ENCODE measurements at places on chromosomes 1 and 21.

- no peak overlapping the region for H3K27ac ChIP-seq
- no peak overlapping the region for H3K4me3 ChIP-seq
- no peak for DNase-seq
- no peaks in the 10 kb centered on the region for H3K27me3 ChIP-seq
These were observed 2131.7 kb downstream of the MRPL39 start for GRCh38 chr21:23475281-23476219.

- no peaks in the 10 kb centered on the region for H3K4me1 ChIP-seq
- H3K27ac ChIP-seq, result no peak overlapping the region
- H3K27me3 ChIP-seq, result no peaks in the 10 kb centered on the region
- no peak for DNase-seq
These were observed 41.7 kb downstream of the PTGFRN start for GRCh38 chr1:116951200-116951935.

DNA sequence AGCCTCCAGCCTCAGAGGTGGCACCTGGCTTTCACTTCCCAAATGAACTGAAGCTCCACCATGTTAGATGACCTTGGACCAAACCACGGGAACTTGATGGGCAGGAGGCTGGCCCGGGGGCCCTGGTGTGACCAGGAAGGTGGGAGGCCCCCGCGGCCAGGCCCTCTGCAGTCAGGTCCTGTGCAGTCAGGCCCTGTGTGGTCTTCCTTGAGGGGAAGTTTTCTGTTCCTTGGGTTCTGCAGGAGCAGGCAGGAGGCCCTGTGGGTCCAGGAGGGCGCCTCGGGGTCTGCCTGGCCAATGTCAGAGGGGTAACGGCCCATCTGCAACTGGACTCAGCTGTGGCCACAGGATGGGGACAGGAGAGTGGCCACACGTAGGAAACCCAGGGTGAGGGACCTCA, 13.0 kb downstream of the PRDM16 start:
- H3K27me3 ChIP-seq, result no peaks in the 10 kb centered on the region
- no peak overlapping the region for H3K27ac ChIP-seq
- H3K4me3 ChIP-seq, result no peak overlapping the region
- DNase-seq, result no peak

- H3K27ac ChIP-seq, result no peak overlapping the region
- no peak overlapping the region for H3K4me3 ChIP-seq
- no peaks in the 10 kb centered on the region for H3K27me3 ChIP-seq
These were observed 47.8 kb downstream of the PRRX1 start for GRCh38 chr1:170711682-170712081.

DNA sequence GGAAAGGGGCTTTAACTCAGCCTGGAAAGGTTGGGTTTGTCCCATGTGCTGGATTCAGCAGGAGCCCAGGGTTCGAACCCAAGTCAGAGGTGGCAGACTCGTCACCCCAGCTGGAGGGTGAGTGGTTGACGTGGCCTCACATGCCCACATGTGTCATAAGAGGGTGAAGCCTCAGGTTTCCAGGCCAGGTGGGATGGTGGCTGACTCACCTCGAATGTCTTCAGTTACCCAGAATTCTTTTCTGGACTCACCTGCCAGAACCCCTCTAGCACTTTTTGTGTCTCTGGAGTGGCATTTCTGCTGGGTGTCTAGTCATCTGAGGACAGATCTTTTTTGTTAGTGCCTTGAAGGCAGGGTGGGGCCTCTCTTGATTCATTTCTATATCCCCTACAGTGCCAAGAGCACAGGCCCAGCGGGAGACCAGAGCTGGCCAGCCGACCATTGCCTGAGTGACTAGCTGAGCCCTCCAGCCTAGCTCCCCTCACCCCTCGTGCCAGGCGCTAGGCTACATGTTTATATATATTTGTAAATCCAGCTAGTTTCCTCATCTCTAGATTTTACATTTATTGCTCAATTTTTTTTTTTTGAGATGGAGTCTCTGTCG, 28.1 kb downstream of the IL6R start:
- no peak overlapping the region for H3K27ac ChIP-seq
- DNase-seq, result no peak
- H3K36me3 ChIP-seq, result no peaks in the 10 kb centered on the region
- H3K4me1 ChIP-seq, result peaks cover 40% of the 10 kb centered on the region

DNA sequence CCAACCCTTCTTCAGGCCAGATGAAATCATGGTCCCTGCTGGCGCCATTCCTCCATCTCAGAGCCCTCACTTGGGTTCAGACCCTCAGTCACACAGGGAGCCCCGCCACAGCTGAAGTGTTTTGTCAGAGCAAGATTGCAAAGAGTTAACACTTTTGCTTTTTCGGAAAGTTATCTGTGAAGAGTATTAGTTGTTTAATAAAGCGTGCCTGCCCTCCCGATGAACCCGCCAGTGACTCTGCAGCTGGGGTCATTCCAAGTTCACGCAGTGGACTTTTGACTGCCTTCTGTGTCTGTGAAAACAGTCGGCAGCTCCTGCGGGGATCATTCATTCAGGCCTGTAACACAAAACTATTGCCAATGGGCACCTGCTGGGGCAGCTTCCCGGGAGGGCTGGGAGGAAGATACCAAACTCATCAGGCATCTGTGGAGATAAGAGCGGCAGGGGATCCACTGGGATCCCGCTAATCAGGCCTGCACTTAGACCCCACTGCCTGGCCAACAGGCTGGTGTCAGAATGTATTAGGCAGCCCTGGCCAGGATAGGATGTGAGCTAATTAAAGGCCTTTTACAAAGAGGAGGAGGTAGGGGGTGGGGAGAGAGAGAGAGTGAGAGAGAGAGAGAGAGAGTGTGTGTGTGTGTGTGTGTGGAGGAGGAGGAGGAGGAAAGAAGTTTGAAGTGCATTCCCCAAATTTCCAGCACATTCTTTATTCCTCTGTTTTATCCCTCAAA, 184.5 kb downstream of the DHRS3 start:
- peak; percentile 24 for DNase-seq
- H3K36me3 ChIP-seq, result peaks cover 6% of the 10 kb centered on the region
- H3K4me3 ChIP-seq, result no peak overlapping the region
- H3K27me3 ChIP-seq, result no peaks in the 10 kb centered on the region

DNA sequence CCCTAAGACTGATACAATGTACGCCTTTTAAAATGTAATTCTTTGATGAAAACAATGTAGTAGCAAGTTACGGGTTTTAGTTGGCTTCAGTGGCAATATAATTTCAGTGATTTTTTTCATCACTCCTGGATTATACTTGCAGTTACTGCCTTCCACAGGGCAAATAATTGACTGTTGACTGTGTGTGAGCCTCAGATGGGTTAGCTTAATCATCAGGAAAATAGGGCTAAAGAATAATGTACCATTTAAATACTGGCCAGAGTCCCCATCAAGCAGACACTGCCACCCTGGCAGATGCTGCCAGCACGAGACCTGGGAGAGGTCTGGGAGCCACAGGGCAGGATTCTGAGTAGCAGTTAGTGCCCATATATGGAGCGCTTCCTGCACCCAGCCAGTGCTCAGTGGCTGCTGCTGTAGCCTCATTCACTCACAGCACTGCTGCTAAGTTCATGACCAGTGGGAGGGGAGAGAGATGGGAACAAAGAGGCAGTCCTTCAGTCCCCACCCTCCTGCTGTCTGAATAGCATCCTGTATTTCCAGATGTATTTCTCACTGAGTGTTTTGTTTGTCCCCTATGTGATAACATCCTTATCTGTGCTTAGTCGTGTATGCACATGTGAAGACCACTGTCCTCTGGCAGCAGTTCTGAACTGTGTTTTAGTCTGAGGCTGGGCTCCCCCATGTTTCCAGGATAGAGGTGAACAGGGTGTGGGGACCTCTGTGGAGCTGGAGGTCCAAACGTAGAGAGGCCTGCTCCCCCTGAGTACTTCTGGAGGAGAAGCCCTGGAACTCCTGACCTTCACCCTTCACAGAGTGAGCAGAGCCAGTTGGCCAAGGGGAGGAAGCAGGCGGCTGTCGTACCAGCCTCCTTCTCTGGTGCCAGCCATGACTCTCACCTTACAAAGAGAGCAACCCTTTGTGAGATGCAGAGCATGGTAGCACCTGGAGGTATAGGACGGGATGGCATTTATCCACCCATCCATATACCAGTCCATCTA, 80.4 kb downstream of the ADARB1 start:
- H3K4me3 ChIP-seq, result no peak overlapping the region
- H3K36me3 ChIP-seq, result no peaks in the 10 kb centered on the region
- H3K4me1 ChIP-seq, result peaks cover 13% of the 10 kb centered on the region
- no peaks in the 10 kb centered on the region for H3K27me3 ChIP-seq
- no peak for DNase-seq
- H3K27ac ChIP-seq, result no peak overlapping the region

DNA sequence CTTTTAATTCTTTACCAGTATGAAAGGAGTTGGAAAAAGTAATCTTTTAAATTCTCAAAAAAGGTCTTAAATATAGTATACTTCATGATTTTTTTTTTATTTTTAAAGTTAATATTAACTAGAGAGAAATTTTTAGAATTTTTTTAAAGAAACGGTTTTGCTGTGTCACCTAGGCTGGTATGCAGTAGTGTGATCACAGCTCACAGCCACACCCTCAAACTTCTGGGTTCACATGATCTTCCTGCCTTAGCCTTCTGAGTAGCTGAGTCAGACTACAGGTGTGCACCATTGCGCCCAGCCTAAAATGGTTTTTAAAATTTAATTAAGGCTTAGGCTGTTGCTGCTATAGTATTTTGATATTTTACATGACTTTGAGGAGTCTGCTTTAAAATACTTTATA, 52.4 kb downstream of the TLCD4 start:
- peaks cover 7% of the 10 kb centered on the region for H3K36me3 ChIP-seq
- H3K27me3 ChIP-seq, result no peaks in the 10 kb centered on the region
- no peak for DNase-seq
- H3K4me3 ChIP-seq, result no peak overlapping the region
- peaks cover 8% of the 10 kb centered on the region for H3K4me1 ChIP-seq

DNA sequence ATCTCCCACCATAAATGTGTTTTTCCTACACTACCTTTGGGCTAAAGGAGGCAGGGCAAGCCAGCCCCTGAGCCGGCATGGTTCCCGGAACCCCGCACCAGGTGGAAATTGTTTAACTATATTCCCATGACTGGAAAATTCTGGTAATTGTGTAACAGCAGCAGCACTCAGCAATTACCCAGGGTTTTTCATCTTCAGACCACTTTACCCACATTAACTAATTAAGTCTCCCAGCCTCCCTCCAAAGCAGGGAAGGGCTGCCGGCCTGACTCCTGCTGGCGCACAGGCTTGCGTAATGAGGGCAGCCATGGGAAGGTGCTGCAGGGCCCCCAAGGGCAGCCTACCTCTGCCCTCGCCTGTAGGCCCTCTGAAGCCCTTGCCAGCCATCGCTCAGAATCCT, 140.7 kb upstream of the VAMP3 start:
- H3K4me1 ChIP-seq, result 0 out of 2 replicates have a peak, but pooled peaks cover 4% of the 10 kb centered on the region
- H3K27me3 ChIP-seq, result no peaks in the 10 kb centered on the region
- H3K36me3 ChIP-seq, result no peaks in the 10 kb centered on the region

GRCh38 chr1:39398278-39399021, 93.0 kb upstream of the BMP8A start:
- peaks cover 47% of the 10 kb centered on the region for H3K4me1 ChIP-seq
- peak overlapping the region; percentile 37 for H3K27ac ChIP-seq
- H3K27me3 ChIP-seq, result no peaks in the 10 kb centered on the region
- no peak for DNase-seq

DNA sequence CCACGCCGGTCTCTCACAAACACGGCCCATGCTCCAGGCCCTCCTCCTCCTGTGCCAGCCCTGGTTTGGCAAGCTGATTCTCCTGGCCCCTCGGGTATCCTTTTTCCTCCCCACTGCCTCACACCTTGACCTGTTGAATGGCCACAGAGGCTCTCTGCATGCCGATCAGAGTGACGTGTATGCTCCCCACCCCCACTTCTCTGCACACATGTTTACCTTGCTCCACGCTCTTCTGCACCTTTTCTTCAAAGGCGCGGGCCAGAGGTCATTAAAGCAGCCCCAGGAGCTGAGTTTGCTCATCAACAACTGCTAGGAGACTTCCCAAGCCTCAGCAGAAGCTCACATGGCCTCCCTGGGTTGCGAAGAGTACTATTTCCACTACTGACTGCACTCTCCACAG, 139.3 kb upstream of the EDN2 start:
- H3K36me3 ChIP-seq, result no peaks in the 10 kb centered on the region
- peaks cover 19% of the 10 kb centered on the region for H3K4me1 ChIP-seq
- H3K27me3 ChIP-seq, result no peaks in the 10 kb centered on the region
- no peak overlapping the region for H3K27ac ChIP-seq

DNA sequence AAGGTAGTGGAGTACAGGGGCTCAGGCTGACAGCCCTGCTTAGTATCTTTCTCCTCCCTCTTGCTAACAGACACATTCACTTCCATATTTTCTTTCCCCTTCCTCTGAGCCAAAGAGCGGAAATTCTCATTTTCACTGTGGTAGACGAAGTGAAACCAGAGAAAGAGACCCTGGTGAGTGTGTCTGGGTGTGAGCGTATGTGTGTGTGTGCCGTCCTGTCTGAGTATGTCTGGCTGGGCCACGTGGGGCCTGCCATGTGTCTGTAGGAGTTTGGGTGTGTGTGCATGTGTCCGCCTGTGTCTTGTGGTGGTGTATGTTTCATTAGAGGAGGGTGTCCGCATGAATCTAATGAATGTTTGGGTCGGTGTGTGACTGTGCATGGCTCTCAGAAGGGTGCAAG, 1.7 kb downstream of the COL8A2 start:
- H3K27ac ChIP-seq, result no peak overlapping the region
- DNase-seq, result no peak
- no peak overlapping the region for H3K4me3 ChIP-seq
- peaks cover 40% of the 10 kb centered on the region for H3K27me3 ChIP-seq

GRCh38 chr1:193769651-193770050, 583.2 kb upstream of the B3GALT2 start:
- peak overlapping the region; percentile 11 for H3K27ac ChIP-seq
- H3K27me3 ChIP-seq, result no peaks in the 10 kb centered on the region
- H3K4me3 ChIP-seq, result no peak overlapping the region

DNA sequence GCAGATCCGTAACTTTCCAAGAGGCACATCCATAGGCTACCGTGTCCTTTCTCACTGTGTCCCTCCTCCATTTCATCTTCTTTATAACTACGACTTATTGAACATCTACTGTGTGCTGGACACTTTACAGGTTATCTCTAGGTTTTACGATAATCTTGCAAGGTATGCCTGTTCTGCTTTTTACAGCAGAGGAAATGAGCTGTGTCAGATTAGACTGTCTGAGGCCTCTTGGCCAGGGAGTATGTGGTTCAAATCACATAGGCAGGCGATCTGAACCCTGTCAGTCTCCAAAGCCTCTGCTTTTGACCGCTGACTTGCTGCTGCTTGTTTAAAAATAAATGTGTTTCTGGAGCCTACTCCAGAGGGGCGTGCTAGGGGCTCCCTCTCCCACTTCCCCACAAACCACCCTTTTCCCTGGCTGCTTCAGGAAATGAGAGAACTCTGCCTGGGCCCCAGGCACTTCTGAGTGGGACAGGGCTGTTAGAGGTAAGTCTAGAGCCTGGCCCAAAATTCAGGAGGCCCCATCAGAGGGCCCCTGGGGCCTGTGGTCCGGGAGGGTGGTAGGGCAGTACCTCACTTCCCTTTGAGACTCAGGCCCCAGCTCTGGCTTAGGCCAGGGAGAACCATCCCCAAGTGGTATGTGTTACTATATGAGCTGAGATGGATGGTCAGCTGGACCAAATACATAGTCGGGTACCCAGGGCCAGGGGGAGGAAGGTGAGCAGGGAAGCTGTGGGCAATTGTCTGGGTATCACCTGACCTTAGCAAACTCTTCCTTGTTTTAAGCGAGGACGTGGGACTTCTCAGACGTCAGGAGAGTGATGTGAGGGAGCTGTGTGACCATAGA, 4.4 kb downstream of the PSEN2 start:
- no peak for DNase-seq
- peaks cover 13% of the 10 kb centered on the region for H3K27me3 ChIP-seq
- peaks cover 15% of the 10 kb centered on the region for H3K36me3 ChIP-seq
- H3K4me3 ChIP-seq, result no peak overlapping the region

- H3K4me1 ChIP-seq, result peaks cover 44% of the 10 kb centered on the region
- H3K27ac ChIP-seq, result peak overlapping the region; percentile 86
- DNase-seq, result no peak
- H3K4me3 ChIP-seq, result peak overlapping the region; percentile 47
- H3K36me3 ChIP-seq, result peaks cover 30% of the 10 kb centered on the region
- no peaks in the 10 kb centered on the region for H3K27me3 ChIP-seq
These were observed 384.4 kb upstream of the CAMK1G start for GRCh38 chr1:209198961-209199750.

All from WTC11 (cell line).